CMK (cell line): ENCODE measurements at places on chromosomes 12 and 14.

DNA sequence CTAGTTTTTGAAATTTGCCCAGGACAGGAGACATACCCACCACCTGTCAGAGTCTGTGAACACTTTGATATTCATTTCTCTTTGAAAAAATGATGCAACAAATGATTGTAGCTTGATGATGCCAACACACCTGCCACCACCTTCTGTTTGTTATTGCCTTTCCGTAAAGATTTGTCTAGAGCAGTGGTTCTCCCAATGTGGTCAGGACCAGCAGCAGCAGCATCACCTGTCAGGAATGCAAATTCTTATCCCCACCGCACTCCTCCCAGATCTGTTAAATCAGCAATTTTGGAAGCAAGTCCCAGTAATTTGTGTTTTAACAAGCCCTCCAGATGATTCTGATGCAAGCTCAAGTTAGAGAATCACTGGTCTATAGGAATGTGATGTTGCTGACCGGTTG is 9.9 kb downstream of the CCDC175 start:
- no peak for DNase-seq

DNA sequence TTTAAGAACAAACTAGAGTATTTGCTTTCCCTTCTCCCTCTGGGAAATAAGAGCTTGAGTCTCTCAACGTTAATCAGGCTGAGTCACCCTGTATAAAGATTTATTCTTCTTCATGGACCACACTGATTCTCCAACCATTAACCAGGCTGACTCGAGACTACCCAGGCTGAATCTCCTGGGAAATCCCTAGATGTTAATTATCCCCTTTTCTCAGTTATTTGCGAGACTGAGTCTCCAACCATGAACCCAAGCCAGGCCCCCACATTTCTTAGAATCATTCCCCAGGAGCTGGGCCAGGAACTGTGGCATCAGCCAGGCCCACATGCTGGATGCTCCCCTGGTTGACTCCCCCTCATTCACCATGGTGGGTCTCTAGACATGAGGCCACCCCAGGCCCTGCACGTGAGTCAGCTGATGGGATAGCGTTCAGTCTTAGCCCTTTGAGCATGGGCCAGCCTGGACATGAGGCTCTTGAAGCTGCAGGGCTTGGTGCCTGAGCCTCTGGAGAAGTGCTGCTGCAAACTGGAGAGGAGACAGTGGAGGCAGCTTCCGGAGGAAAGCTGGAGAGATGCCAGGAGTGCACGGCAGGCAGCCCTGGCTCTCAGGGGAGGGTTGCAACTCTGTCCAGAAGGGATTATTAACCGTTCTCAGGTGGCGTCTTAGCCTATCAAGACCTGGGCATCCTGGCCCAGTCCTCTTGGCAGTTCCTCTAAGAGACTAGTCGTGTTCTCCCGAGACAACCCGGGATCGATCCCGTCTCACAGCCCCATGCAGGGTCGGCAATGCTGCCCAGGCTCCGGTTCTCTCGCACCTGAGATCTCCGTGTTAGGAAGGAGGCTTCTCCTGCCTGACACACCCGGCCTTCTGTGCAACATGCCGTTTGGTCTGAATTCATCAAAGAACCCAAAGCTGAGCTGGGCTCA is 296.6 kb downstream of the ADGRD1 start:
- DNase-seq = no peak

DNA sequence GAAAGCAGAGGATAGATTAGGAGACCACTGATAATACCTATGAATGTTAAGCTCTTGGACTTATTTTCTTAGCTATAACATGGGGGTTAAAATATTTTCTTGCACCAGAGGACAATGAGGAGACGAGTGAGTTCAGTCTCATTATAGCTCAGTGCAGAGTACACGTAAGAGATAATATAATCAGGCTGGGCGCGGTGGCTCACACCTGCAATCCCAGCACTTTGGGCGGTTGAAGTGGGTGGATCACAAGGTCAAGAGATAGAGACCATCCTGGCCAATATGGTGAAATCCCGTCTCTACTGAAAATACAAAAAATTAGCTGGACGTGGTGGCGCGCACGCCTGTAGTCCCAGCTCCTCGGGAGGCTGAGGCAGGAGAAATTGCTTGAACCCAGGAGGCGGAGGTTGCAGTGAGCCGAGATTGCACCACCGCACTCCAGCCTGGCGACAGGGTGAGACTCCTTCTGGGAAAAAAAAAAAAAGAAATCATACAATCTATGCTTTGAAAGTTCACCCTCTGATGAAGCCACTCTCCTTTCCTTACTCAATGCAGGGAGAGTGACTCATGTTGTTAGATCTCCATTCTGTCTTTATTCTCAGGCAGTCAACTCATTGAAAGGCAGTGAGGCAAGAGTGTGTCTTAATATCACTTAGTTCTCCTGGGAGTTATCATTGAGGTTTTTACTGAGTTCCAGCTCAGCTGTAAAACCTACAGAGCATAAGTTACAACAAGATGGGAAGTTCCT is 134.2 kb downstream of the SYNE2 start:
- DNase-seq = no peak

DNA sequence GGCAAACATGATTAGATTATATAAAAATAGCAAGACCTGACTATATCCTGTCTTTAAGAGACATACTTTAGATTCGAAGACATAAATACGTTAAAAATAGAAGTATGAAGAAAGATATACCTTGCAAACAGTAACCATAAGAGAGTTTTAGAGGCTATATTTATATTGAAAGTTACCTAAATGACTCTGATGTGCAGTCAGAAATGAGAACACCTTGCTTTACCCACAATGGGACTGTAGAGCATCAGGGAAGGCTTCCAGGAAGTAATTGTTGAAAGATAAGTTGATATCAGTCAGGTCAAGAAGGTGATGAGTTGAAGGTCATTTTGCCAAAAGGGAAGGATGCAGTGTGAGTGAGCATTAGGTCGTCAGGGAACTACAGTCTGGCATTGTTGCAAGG is 110.2 kb downstream of the NEDD1 start:
- DNase-seq = no peak

DNA sequence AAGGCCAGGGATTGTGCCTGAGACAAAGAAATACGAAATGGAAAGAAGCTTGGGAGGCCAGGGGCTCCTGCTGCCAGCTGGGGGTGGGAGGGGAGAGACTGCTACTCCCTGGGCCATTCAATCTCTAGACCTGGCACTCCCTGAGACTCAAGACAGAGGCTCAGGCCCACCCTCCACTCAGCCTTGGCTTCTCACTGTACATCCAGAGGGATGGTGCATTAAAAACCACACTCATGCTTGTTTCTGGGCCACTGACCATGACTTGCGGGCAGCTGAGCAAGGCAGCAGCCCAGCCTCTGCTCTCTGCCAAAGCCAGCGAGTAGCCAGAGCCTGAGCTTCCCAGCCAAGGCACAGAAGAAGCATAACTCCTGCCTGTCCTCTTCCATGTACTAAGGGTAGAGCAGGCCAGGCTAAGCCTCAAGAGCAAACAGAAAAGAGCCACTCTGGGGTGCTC is 41.5 kb downstream of the PITPNM2 start:
- DNase-seq = no peak

GRCh38 chr12:52181746-52182145 is 10.1 kb downstream of the KRT80 start:
- DNase-seq = no peak

- no peak for DNase-seq
These were observed 111.9 kb upstream of the C14orf180 start for GRCh38 chr14:104467641-104468040.

DNA sequence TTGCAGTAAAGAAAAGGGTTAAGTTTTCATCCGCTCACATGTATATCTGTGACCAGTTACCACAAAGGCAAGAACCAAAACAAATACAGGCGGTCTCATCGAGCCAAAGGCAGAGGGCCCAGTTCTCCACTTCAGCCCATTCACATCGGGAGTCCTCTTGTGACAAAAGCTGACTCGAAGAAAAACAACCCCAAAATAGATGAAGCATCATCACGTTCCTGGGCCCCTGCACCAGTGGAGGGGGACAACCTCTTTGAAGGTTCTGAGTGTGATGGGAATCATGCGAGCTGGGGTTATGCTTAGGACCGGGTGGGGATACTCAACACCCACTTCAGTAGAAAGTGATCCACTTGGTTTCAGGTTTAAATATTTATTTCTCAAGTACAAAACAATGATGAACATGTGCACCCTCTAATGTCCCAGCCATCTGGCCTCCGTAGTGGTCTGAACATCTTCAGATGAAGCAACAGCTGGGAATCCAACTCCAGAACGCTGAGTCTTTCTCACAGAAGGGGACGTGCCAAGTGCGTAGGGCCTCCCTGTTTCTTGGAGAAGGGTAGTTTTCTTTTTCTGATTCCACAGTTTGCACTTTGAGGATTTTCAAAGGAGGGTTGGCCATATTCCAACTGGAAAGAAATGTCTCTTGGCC is 8.4 kb downstream of the GSC start:
- DNase-seq = no peak

GRCh38 chr12:31029916-31030562 is 43.6 kb upstream of the DDX11 start:
- DNase-seq = no peak

DNA sequence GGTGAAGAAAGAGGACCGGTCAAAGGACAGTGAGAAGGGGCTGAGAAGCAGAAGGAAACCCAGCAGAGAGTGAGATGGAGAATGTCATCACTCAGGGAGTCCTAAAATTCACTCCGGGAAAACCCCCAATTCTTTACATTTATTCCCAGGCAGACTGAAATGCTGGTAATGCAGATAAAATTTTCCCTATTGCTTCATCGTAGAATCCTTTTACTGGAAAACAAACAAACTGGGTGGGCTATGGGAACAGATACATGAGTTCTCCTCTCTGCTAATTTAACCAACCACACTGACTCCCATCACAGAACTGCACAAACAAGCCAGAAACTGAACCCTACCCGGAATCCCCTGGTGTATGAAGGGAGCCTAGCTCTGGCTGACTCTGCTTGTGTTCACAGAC is 20.9 kb downstream of the HEBP1 start:
- DNase-seq = no peak

DNA sequence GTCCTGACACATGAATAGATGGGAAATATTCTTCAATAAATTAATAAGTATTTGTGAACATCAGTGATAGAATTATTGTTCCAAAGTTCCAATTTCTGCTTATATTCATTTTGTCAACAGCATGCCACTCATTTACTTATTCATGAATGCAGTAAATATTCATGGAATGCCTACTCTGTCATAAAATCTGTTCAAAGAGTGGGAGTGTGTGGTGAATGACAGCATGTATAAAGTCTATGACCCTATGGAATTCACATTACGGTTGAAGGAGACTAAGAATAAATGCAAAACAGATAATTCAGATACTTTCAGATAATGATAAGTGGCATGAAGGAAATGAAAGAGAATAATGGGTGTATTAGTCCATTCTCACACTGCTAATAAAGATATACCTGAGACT is 494.7 kb downstream of the NRXN3 start:
- DNase-seq = no peak

DNA sequence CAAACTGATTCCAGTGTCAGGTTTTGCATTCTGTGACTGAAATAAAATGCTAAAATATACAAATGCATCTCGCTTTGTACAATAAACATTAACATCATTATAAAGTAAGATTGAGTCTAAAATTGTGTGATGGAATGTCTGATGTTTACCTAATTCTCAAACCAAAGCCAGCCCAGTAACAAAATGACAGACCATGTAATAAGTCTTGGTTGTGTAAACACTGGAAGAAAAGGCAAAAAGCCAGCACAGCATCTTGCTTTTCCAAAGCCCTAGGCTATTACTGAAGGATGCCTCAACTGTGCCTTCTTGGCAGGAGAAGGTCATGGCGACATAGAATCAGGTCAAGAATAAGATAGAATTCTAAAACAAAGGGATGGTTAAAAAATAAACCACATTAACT is 169.6 kb downstream of the EGLN3 start:
- no peak for DNase-seq

DNA sequence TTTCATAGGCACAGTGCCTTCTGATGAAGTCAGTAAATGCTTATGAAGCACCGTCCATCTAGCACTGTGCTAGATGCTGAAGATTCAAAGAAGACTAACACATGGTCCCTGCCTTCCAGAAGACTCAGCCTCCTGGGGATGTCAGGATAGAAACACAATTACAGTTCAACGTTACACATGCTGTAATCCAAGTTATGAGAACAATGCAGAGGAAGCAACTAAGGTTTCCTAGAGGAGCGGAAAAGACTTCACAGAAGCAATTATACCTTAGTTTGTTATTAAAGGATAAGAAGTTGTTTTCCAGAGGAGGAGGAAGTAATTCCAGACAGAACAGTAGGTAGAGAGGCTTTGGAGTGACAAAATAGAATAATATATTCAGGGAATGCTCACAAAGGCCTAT is 66.9 kb upstream of the FGD4 start:
- DNase-seq = no peak

GRCh38 chr12:130981074-130981742 is 27.5 kb downstream of the ADGRD1 start:
- no peak for DNase-seq

DNA sequence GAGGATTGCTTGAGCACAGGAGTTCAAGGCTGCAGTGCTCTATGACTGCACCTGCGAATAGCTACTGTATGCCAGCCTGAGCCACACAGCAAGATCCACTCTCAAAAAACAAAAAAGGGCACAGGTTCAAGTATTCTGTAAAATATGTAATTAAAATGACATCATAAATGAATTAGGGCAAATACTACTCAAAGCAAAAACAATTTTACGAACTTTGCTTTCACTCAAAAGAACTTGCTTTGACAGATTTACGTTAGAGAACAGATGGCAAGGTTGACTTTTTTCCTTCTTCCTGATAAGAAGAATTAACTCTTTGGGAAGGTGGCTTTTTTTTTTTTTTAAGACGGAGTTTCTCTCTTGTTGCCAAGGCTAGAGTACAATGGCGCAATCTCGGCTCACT is 44.0 kb upstream of the EAPP start:
- no peak for DNase-seq

GRCh38 chr12:3568695-3569094 is 77.7 kb downstream of the PRMT8 start:
- DNase-seq = no peak

DNA sequence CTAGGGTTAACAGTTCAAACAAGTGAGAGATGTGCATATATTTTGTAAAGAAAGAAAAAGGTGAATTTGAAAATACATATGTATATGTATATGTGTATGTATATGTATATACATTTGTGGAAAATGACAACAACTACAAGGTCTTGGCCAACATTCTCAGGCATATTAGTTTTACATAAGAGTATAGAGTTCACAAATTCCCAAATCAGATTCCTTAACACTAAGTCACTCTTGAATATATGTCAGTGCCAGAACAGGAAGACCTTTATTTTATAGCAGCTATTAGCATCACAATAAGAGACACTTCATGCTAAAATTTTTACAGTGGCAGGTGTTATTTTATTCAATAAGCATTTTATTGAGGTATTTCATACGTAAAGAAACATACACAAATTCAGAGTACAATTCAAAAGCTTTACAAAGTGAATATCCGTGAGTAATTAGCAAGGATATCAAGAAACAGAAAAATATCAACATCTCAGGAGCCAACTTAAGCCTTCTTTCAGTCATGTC is 179.7 kb downstream of the SLC6A15 start:
- no peak for DNase-seq

DNA sequence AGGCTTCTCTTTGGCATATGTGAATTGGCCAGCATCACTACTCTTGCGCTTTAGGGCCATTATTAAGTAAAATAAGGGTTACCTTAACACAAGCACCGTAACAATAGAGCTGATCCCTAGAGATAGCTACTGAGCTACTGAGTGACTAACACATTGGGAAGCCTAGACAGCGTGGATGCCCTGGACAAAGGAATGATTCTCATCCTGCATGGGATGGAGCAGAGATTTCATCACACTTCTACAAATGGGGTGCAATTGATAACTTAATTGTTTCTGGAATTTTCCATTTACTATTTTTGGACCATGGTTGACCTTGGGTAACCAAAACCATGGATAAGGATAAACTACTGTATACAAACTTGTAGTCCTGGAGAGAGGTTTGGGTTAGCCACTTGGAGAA is 57.1 kb downstream of the FBXO34 start:
- DNase-seq = no peak
